ENCODE measurements at places on chromosomes 2 and 18. TPM values are rescaled to one million over a fixed set of nuclear protein-coding genes. Genes with fewer than 3 reads are reported as not detected.
A peak's percentile ranks its signal among the peaks of the same experiment; 100 is the strongest.

ANO7 gene
- 5.1 TPM for total RNA-seq

TNFRSF11A gene
- total RNA-seq: 7.3 TPM

CD8B2 gene
- not detected for total RNA-seq

NT5DC4 gene
- total RNA-seq: not detected

- no peak overlapping the region for H3K4me3 ChIP-seq
- H3K27ac ChIP-seq: peak overlapping the region; percentile 24
- no peaks in the 10 kb centered on the region for H3K27me3 ChIP-seq
Measured at GRCh38 chr2:190615555-190616200, 33.2 kb upstream of the NAB1 start.

GRCh38 chr18:41226186-41226585, 728.8 kb upstream of the PIK3C3 start:
- H3K36me3 ChIP-seq: no peaks in the 10 kb centered on the region
- no peaks in the 10 kb centered on the region for H3K27me3 ChIP-seq
- no peak for DNase-seq
- no peaks in the 10 kb centered on the region for H3K4me1 ChIP-seq

GRCh38 chr2:169221745-169222369, 140.5 kb downstream of the LRP2 start:
- no peak overlapping the region for H3K4me3 ChIP-seq
- H3K27ac ChIP-seq: no peak overlapping the region
- no peaks in the 10 kb centered on the region for H3K36me3 ChIP-seq
- H3K4me1 ChIP-seq: no peaks in the 10 kb centered on the region
- H3K27me3 ChIP-seq: no peaks in the 10 kb centered on the region

GRCh38 chr2:86753606-86754005, 33.5 kb downstream of the RMND5A start:
- no peaks in the 10 kb centered on the region for H3K27me3 ChIP-seq
- H3K27ac ChIP-seq: no peak overlapping the region
- no peak for DNase-seq
- H3K4me1 ChIP-seq: peaks cover 4% of the 10 kb centered on the region
